Esophagus squamous epithelium (tissue), 5 donors: ENCODE measurements at places on chromosomes 6 and 20.

GRCh38 chr6:16163535-16164300 is 34.8 kb downstream of the MYLIP start:
- DNase-seq, result no peak
- no peak overlapping the region for H3K4me3 ChIP-seq
- no peaks in the 10 kb centered on the region for H3K4me1 ChIP-seq

DNA sequence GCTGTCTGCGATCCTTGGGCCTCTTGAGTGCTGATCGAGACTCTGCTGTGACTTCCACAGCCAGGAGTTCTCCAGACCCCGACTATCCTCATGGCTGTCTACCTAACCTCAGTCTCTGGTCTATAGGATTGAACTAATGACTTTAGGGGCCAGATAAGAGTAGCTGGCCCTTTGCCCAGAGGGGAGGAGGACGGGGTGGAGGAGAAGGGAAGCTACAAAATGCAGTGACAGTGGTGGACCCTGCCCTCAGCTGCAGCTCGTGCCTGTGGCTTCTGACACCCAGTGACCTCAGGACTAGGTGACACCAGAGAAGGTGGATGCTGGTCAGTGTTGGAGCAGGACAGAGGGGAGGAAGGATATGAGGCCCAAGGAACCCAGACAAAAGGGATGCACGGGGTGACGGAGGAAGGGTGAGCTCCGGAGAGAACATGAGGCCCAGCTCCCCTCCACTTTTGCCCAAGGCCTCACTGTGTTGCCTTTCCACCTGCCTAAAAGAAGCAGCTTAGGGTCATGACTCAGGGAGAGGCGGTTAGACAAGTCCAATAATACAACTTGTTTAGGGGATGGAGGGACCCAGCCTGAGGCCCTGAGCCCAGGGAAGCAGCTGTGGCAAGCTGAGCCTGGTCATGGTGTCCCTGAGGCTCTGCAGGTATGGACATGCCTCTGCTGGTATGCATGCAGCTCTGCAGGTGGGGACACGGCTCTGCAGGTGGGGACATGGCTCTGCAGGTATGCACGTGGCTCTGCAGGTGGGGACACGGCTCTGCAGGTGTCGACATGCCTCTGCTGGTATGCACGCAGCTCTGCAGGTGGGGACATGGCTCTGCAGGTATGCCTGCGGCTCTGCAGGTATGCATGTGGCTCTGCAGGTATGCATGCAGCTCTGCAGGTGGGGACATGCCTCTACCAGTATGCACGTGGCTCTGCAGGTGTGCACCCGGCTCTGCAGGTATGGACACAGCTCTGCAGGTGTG is 67.7 kb downstream of the SYNJ2 start:
- DNase-seq, result no peak
- H3K27me3 ChIP-seq, result no peaks in the 10 kb centered on the region
- peaks cover 12% of the 10 kb centered on the region for H3K36me3 ChIP-seq
- no peak overlapping the region for H3K4me3 ChIP-seq
- no peaks in the 10 kb centered on the region for H3K4me1 ChIP-seq

GRCh38 chr6:18820725-18821124 is 433.6 kb downstream of the RNF144B start:
- H3K4me3 ChIP-seq, result no peak overlapping the region
- no peak overlapping the region for H3K27ac ChIP-seq
- no peaks in the 10 kb centered on the region for H3K4me1 ChIP-seq
- H3K27me3 ChIP-seq, result no peaks in the 10 kb centered on the region

- H3K4me1 ChIP-seq, result no peaks in the 10 kb centered on the region
- no peaks in the 10 kb centered on the region for H3K27me3 ChIP-seq
- H3K36me3 ChIP-seq, result no peaks in the 10 kb centered on the region
- no peak for DNase-seq
Observed at GRCh38 chr6:105774247-105774646, 311.9 kb upstream of the PRDM1 start.

DNA sequence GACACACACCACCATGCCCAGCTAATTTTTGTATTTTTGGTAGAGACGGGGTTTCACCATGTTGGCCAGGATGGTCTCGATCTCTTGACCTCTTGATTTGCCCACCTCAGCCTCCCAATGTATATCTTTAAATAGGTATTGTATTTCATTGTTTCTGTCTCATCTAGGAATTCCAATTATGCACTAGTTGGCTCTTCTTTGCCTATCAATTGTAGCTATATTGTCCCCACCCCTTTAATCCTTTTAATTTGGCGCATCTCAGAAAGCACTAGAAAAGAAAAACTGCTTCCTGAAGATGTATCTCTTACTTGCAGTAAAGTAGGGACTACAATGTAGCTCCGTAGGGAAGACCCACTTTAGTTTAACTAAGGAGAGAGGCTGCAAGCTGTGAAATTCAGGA is 10.5 kb upstream of the MAVS start:
- no peaks in the 10 kb centered on the region for H3K36me3 ChIP-seq
- no peaks in the 10 kb centered on the region for H3K4me1 ChIP-seq
- no peak for DNase-seq

DNA sequence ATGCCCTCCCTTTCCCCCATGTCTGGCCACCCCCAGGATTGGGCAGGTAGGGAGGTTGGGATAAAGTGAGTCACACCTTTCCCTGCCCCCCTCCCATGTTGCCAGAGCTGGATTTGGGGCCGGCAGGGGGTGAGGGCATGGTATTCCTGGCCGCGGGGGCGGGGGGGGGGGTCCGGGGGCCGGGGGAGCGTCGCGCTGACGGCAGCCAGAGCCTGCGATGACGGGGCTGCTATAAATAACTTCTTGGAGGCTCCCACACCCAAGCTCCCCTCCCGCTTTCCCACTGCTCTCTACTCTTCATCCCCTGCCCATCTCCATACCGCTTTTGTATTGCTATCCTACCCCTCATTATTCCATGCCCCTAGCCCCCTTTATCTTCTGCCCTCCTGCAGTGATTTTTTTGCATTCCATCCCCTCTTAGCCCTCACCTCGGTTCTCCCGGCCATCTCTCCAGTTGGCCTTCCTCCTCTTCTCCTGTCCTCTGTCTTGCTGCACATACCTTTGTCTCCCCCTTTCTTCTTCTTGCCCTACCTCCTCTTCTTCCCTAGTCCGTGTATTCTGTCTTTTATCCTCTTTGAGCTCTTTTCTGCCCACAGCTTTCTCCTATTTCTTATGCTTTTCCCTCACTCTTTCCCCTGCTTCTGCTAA is 13.8 kb downstream of the SYNGAP1 start:
- no peak for DNase-seq
- no peak overlapping the region for H3K4me3 ChIP-seq
- no peaks in the 10 kb centered on the region for H3K27me3 ChIP-seq
- peaks cover 30% of the 10 kb centered on the region for H3K4me1 ChIP-seq

GRCh38 chr20:34037767-34038166 is 44.1 kb downstream of the RALY start:
- H3K27me3 ChIP-seq, result no peaks in the 10 kb centered on the region
- DNase-seq, result no peak
- peaks cover 19% of the 10 kb centered on the region for H3K36me3 ChIP-seq
- H3K4me1 ChIP-seq, result peaks cover 9% of the 10 kb centered on the region
- no peak overlapping the region for H3K4me3 ChIP-seq
- no peak overlapping the region for H3K27ac ChIP-seq
